Fibroblast of upper back skin (primary cell): ENCODE measurements at places on chromosomes 6 and 20.

DNA sequence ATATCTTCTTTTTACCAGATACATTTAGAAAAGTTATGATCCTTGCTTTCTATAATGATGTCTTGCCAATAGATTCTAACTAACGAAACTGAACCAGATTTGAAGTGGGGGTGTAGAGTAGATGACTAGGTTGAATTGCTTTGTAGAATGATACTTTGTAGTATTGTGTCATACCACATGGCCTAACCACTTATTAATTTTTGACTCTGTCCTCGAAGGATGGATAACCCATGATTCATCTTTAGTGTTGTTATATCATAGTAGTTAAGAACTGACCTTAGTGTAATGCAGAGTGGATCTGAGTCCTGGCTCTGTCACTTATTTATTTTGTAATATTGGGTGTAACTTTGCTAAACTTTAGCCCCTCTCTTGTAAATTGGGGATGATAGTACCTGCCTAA, 4.5 kb downstream of the PHF3 start:
- peak; percentile 75 for DNase-seq

DNA sequence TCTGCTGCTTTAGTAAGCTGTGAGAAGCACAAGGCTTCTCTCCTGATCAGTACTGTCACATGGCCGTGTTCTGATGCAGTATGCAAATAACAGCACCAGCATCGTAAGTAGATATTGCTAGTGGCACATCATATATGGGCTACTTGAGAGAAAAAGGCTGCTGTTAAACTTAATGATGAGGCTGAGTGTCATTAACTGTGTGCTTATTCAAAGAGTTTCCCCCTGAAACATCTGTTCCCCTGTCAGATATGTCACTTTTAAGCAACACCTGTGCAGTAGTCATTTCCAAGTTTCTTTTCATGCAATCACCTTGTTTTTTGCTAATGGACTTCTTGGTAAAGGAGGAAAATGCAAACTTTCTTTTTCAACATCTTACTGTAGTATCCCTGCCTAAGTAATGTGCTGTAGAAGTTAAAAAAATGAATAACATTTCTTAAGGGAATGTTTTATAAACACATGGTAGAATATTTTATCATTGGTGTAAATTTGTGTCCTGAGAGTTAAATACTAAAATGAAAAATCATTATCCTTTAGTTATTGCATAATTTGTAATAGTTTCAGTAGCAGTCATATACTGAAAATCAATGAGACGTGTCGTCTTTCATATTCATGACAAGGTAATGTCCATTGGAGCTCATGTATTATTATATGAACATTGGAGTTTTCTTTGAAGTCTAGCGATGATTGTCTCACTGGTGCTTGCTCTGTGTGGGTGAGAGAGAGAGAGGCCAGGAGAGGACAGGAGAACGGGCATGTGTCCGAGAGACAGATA, 366.3 kb downstream of the CDKAL1 start:
- DNase-seq: no peak

- DNase-seq: peak; percentile 82
These were observed 589.2 kb downstream of the PHF3 start for GRCh38 chr6:64224819-64225218.

DNA sequence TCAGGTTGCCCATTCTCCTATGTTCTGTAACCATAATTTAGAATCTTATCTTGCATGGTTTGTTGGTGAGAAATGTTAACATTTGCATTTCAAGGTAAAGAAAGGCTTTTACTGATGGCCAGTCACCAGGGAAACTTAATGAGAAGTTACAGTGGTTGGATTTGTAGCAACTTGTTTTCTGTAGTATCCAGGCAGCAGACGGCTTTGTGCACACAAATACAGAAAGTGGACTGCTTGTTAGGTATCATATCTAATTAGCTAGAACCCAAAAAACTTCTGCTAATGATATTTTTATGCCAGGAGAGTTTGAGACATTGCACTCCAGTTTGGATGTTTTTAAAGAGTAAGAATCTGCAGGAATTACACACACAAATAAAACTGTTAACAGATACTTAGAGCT, 578.0 kb downstream of the DOK5 start:
- no peak for DNase-seq

- no peak for DNase-seq
These were observed 88.2 kb upstream of the MPC1 start for GRCh38 chr6:166470863-166471410.

DNA sequence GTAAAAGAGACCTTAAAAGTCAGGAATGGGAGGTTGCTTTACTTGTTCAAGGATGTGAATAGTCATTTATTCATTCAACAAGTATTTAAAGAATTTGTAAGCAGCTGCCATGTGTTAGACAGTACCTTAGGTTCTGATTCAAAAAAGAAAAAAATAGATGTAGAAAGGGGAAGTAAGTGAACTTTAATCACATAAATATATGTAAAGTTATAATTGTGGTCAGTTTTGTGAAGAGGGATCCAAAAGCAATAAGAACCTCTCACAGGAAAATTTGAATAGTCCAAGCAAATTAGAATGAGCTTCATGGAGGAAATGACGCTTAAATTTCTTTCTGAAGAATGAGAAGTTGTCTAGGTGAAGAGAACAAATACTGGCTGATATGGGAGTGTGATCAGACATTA, 596.1 kb upstream of the CITED2 start:
- peak; percentile 69 for DNase-seq

GRCh38 chr6:139303185-139303584, 11.4 kb upstream of the TXLNB start:
- DNase-seq: peak; percentile 52

- DNase-seq: peak; percentile 37
These were observed 466.9 kb upstream of the NRSN1 start for GRCh38 chr6:23659125-23659524.

- DNase-seq: no peak
These were observed 92.6 kb downstream of the CAP2 start for GRCh38 chr6:17485946-17486345.

- peak; percentile 89 for DNase-seq
These were observed 8.4 kb downstream of the TPBG start for GRCh38 chr6:82371799-82372546.

- no peak for DNase-seq
These were observed 25.3 kb downstream of the MDN1 start for GRCh38 chr6:89794324-89794723.

DNA sequence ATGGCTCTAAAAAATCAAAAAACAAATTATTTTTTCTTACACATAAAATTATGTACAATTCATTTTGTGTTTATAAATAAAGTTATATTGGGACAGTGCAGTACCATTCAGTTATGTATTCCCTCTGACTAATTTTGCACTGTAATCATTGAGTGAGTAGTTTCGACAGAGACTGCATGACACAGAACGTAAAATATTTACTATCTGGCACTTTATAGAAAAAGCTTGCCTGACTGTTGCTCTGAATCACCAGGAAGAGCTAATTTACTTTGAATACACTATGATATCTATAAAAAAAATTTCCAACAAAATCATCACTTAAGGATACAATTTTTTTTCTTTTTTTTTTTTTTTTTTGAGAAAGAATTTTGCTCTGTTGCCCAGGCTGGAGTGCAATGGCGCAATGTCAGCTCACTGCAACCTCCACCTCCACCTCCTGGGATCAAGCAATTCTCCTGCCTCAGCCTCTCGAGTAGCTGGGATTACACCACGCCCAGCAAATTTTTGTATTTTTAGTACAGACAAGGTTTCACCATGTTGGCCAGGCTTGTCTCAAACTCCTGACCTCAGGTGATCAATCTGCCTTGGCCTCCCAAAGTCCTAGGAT, 11.0 kb upstream of the KHDC1L start:
- peak; percentile 92 for DNase-seq

DNA sequence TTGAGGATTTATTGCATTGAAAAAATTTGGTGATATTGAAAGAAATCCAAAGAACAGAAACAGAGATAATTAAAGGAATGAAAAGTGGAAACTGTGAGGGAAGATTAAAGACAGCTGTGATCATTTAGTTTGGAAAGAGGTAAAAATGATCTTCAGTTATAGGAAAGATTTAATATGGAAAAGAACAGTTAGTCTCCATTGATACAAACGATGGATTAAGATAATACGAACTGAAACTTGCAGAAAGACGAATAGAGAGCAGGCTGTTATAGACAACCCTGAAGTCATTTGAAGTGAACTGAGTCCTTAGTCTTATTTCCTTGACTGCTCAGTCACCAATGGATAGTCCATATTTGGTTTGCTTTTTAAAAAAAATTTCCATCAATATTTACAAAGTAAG, 360.0 kb downstream of the NKAIN2 start:
- no peak for DNase-seq

GRCh38 chr6:6287415-6287814, 33.0 kb downstream of the F13A1 start:
- no peak for DNase-seq

GRCh38 chr6:30554962-30555815, 1.1 kb downstream of the GNL1 start:
- peak; percentile 22 for DNase-seq

DNA sequence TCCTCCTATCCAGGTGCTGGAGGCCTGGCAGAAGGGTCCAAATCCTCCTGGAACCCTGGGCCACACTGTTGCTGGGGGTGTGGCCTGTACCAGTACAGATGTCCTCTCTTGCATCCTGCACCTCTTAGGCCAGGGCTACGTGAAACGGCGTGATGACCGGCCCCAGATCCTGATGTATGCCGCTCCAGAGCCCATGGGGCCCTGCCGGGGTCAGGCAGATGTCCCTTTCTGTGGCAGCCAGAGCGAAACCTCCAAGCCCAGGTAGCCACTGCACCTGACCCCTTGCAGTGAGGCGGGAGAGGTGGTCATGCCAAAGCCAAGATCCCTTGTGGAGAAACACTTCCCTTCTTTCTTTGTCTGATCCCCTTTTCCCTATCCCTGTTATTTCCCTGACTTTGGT, 14.2 kb downstream of the DNPH1 start:
- no peak for DNase-seq

- peak; percentile 90 for DNase-seq
These were observed 34.1 kb downstream of the CEBPB start for GRCh38 chr20:50224531-50225255.

GRCh38 chr6:124742971-124743370, 219.3 kb upstream of the RNF217 start:
- DNase-seq: peak; percentile 20

- no peak for DNase-seq
These were observed 28.0 kb downstream of the ID4 start for GRCh38 chr6:19865178-19865577.

DNA sequence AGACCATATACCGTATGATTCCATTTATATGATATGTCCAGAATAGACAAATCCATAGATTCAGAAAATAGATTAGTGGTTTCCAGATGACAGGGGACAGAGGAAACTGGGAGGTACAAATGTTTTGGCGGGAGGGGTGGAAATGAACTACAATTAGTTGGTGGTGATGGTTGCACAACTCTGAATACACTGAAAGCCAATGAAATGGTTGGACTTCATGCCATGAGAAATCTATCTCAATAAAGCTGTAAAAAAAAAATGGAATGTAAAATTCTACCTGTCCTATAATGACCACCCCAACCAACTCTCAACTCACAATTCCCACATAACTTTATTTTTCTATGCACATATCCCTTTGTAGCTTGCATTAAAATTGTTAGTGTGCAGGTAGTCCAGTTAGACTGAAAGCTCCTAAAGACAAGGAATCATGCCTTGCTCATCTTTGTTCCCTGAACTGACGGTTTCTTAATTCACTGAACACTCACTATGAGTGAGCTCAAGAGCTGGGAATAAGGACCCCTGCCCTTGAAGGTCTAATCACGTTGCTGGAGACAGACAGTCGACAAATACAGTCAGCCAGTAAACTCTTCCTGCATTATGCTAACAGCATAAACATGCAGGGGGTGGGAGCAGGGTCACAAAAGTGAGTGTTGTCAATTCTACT, 1.4 kb downstream of the DCDC2 start:
- DNase-seq: no peak

- DNase-seq: no peak
These were observed 21.6 kb upstream of the TULP4 start for GRCh38 chr6:158290659-158291058.
